ENCODE measurements at places on chromosomes 2 and 18. TPM values are rescaled to one million over a fixed set of nuclear protein-coding genes. Genes with fewer than 3 reads are reported as not detected.

POMC gene
- polyA plus RNA-seq: 2.5 TPM

SERPINB10 gene
- not detected for polyA plus RNA-seq

PROC gene
- polyA plus RNA-seq: 0.59 TPM

RAB6C gene
- 0.29 TPM for polyA plus RNA-seq

DNA sequence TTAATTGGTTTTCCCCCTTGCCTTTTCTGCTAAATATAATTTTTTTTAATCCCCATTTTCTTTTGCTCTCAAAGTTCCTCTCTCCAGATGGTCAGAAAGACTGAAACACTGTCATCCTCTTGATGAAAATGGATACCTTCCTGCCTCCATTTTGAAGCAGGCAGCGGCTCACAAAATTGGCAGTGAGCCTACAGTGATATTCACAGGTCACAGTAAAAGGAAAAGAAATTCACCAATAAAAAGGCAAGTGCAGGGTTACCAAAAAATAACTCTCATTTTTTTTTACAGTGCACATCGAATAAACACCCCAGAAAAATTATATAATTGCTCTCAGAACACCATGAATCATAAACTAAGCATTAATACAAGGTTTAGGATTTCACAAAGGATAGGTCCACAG lies 307.5 kb downstream of the TCF4 start:
- peak; percentile 58 for DNase-seq

DNA sequence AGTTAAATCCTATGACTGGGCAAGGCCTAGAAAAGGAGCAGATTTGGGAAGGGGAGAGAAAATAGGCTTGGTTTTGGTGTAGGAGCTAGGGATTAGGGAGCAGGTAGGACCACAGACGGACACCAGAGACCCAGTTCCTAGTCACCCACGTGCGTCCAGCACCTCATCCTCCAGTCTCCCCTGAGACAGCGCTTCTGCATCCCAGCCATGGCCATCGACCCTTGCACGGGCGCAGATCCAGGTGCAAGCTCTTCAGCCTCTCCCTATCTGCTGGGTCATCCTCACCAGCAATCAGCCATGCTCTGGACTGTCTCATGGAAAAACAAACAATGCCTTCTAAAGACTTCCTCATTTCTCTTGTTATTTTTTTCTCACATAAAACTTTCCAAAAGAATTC lies 246.8 kb upstream of the RAB6C start:
- no peak for DNase-seq

- no peak for DNase-seq
These were observed 6.0 kb upstream of the SLC35F6 start for GRCh38 chr2:26757873-26758789.

DNA sequence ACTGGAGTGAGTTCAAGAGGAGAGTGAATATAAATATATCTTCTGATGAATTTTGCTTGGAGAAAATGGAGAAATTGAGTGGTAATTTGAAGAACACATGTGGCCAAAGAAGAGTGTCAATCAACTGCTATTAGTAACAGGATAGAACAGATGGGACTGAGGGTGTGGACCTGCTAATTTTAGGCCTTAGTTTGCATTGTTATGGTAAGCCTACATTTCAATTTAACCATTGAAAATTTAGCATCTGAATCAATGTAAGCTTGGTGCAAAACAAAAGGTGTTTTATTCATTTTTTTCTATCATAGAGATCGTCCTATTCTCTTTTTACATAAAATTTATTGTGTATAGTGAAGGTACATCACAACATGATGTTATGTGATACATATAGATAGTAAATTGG lies 42.1 kb upstream of the CDH19 start:
- no peak for DNase-seq

DNA sequence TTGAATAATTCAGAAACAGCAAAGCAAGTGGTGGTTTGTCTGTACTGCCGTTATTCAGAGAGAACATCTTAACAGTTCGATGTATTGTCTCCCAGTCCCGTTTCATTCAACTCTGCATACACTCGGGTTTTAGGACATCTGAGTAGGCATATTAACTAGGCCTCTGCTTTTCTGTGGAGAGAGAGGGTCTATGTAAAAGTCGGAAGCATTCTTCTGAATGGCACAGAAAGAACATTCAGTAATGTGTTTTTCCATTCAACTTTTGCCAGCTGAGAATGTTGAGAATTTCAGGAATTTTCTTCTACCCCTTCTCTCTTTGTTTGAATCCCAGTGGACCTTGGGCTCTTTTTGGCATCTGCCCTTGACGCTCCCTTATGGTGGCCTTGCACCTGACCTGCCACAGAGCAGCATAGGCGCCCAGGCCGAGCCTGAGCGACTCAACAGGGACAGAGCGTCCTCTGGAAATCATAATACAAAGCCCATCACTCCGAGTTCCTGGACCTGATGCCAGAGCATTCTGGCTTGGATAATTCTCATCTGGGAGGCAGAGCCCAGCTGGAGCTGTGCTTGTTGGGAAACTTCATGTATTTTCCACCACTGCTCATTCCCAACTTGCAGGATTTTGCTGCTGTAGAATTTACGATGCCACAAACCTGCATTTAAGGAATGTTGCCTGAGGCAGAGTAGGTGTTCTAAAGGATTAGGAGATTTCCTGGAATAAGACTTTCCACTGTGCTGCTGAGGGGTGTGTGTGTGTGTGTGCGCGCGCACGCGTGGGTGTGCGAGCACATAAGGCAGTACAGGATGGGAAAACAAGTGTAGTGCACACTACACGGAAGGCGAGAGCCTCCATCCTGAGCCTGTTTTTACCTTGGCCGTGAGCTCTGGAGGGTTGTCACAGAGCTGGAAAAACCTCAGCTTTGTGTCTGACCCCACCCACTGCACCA lies 77.2 kb upstream of the TXNDC2 start:
- DNase-seq: peak; percentile 63

- DNase-seq: peak; percentile 14
These were observed 203.4 kb downstream of the TGIF1 start for GRCh38 chr18:3653263-3653850.

DNA sequence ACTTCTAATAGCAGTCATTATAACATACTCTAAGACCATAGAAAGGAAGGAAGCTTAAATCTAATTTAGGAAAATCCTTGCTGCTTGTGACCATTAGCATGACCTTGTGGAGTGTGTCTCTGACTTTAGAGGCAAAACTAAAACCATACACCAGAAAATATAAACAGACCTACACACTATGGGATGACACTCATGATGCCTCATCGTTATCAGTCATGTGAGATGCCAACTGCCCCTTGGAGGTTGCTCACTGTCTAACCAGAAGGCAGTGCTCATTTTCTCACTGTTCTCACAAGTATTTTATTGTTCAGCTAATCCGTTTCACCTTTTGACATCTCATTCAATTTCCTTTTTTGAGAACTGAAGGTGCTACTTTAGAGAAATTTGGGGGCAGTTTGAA lies 376.9 kb downstream of the RND3 start:
- no peak for DNase-seq

GRCh38 chr2:205556841-205557539 lies 125.3 kb upstream of the NRP2 start:
- DNase-seq: no peak

GRCh38 chr2:231803501-231804138 lies 17.4 kb downstream of the COPS7B start:
- no peak for DNase-seq

GRCh38 chr2:206240327-206240726 lies 34.1 kb upstream of the ZDBF2 start:
- DNase-seq: no peak

DNA sequence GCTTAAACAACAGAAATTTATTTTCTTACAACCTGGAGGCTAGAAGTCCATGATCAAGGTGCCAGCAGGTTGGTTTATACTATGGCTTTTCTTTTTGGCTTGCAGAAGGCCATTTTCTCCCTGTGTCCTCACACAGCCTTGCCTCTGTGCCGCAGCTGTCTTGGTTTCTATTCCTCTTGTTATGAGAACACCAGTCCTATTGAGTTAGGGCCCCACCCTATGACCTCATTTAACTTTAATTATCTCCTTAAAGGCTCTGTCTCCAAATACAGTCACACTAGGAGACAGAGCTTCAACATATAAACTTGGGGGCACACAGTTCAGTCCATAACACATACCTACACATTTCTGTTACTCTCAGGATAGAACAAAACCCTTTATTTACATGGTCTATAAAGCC lies 17.3 kb upstream of the RHOB start:
- DNase-seq: no peak

DNA sequence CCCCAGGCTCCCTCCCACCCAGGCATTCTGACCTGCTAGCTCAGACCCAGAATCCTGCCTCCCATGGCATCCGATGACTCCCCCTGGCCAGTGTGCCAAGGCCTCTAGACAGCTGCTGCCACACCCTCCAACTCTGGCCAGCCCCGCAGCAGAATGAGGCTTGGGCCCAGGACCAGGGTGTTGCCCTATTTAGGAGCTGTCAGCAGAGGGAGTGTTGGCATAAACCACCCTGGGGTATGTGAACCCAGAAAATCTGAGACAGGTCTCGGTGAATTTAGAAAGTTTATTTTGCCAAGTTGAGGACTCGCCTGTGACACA lies 134.3 kb downstream of the KLHL29 start:
- DNase-seq: no peak

DNA sequence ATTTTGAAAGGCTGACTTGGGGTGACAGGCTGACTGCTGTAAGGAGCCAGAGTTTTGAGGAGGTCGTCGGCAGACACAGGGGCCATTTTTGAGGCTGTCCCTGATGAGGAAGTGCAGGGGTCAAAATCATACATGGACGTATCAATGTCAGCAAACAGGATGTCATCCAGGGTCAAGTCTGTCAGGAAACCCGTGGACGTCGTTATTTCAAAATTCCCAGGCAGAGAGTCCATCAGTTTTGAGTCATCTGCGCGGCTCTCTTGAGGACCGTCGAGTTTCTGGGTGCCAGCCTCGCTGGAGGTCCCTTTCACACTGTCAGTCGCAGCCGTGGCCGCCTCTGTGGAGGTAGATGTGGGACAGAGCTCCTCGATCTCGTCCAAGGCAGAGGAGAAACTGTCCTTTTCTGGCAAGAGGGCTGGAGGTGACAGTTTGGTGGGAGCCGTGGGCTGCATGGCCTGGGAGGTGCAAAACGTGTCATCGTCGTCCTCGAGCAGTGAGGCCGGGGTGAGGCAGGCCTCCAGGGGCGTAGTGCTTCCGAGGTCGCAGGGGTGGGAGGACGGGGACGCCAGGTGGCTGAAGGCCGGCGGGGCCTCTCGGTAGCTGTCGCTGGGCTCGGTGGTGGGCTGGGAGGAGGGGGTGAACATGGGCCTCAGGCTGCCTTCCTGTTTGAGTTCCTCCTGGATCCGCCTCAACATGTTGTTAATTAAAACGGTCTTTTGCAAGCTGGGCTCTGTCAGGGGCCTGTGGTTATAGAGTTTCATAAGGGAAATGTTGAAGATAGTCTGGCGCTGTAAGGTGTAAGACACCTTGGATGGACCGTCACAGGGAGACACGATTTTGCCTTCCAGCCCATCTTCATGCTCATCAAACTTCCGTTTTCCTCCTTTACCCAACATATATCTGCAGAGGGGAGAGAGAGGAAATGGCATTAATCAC lies 17.5 kb downstream of the SERTAD2 start:
- DNase-seq: no peak

DNA sequence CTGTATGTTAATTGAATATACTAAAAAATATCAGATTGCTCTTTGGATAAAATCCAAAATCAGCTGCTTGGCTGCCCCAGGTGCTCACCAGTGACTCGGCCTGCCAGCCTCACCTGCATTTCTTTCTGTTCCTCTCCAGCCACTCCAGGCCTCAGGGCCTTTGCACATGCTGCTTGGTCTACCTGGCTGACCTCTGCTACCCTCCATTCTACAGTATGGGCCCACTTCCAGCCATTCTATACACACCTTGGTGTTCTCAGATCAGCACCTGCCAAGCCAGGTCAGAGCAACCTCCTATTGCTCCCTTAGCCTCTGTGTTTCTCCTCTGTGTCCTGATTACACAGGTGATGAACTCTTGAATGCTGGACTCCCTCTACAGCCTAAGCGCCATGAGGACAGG lies 106.6 kb upstream of the TWIST2 start:
- DNase-seq: no peak
